Activated CD4-positive, CD25-positive, alpha-beta regulatory T cell treated with anti-CD3 and anti-CD28 coated beads, Interleukin-2, amount 50 U/mL, for 24 hours (primary cell): ENCODE measurements at places on chromosomes 11 and 22.

GRCh38 chr22:46846832-46847355, 84.4 kb downstream of the TBC1D22A start:
- ATAC-seq: no peak

- no peak for ATAC-seq
Observed at GRCh38 chr22:43883719-43884415, 7.9 kb downstream of the PNPLA5 start.

- ATAC-seq: no peak
Observed at GRCh38 chr11:16252373-16252772, 104.0 kb downstream of the SOX6 start.

DNA sequence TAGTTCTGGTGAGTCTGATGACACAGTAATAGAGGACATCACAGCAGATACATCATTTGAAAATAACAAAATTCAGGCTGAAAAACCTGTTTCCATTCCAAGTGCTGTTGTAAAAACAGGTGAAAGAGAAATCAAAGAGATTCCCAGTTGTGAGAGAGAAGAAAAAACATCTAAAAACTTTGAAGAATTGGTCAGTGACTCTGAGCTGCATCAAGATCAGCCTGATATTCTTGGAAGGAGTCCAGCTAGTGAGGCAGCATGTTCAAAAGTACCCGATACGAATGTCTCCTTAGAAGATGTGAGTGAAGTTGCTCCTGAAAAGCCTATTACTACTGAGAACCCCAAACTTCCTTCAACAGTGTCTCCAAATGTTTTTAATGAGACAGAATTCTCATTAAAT, 38.7 kb downstream of the RTN3 start:
- ATAC-seq: no peak

- no peak for ATAC-seq
Observed at GRCh38 chr22:34866495-34867131, 199.3 kb upstream of the ISX start.

- ATAC-seq: no peak
Observed at GRCh38 chr22:45455212-45455611, 41.7 kb downstream of the RIBC2 start.

DNA sequence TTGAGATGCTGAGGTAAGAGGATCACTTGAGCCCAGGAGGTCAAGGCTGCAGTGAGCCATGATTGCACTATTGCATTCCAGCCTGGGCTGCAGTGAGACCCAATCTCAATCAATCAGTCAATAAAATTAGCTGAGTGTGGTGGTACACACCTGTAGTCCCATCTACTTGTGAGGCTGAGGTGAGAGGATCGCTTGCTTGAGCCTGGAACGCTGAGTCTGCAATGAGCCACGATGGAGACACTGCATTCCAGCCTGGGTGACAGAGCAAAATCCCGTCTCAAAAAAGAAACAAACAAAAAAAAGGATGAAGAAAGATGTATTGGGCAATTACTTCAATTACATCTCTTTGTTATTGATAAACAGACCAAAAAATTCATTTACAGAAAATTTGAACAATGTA, 54.5 kb downstream of the MED15 start:
- no peak for ATAC-seq

DNA sequence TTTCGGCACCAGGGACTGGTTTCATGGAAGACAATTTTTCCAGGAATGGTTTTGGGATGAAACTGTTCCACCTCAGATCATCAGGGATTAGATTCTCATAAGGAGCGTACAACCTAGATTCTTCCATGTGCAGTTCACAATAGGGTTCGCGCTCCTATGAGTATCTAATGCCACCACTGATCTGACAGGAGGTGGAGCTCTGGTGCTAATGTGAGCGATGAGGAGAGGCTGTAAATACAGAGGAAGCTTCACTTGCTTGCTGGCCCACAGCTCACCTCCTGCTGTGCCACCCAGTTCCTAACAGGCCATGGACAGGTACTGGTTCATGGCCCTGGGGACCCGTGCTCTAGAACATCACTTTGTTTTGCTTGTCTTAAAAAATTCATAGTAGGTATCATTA, 41.8 kb upstream of the AMPD3 start:
- ATAC-seq: peak; percentile 67

DNA sequence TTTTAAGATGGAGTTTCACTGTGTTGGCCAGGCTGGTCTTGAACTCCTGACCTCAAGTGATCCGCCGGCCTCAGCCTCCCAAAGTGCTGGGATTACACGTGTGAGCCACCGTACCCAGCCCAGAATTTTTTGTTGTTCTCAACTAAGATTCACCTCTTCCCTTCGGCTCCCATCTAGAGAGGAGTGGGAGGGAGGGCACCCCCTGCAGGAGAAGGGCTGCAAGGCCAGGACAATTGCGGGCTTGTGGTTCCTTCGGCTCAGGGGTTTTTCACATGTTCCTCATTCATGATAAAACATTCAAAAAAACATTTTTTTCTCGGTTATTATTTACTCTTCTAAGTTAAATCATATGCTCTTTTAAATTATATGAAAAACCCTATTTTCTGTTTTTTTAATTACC, 201.1 kb upstream of the LRRC4C start:
- no peak for ATAC-seq

DNA sequence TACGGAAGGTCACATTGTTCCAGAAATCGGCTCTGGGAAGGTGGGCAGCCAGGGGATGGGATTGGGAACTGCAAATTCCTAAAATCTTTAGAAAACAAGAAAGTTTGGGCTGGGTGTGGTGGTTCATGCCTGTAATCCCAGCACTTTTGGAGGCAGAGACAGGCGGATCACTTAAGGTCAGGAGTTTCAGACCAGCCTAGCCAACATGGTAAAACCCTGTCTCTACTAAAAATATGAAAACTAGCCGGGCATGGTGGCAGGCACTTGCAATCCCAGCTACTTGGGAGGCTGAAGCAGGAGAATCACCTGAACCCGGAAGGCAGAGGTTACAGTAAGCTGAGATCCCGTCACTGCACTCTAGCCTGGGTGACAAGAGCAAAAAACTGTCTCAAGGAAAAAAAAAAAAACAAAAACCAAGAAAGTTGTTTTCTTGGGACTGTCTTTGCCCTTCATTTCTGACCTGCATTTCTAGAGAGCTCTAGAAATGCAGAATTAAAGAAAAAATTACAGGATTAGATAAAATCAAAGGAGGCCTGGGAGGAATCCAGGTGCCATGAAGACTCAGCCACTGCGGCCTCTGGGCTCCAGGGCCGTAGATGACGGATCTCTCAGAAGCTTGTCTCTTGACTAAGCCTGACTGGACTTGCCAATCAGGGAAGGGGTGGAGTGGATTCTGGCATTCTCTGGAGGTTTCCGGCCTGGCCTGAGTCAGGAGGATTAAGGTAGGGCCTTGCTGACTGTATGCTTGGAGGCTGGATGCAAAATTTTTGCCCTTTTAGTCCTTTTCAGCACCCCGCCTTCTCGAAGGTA, 5.3 kb upstream of the MALAT1 start:
- no peak for ATAC-seq

GRCh38 chr11:76707293-76707825, 36.8 kb upstream of the LRRC32 start:
- no peak for ATAC-seq

- no peak for ATAC-seq
Observed at GRCh38 chr11:111365722-111366559, 13.1 kb downstream of the POU2AF1 start.

DNA sequence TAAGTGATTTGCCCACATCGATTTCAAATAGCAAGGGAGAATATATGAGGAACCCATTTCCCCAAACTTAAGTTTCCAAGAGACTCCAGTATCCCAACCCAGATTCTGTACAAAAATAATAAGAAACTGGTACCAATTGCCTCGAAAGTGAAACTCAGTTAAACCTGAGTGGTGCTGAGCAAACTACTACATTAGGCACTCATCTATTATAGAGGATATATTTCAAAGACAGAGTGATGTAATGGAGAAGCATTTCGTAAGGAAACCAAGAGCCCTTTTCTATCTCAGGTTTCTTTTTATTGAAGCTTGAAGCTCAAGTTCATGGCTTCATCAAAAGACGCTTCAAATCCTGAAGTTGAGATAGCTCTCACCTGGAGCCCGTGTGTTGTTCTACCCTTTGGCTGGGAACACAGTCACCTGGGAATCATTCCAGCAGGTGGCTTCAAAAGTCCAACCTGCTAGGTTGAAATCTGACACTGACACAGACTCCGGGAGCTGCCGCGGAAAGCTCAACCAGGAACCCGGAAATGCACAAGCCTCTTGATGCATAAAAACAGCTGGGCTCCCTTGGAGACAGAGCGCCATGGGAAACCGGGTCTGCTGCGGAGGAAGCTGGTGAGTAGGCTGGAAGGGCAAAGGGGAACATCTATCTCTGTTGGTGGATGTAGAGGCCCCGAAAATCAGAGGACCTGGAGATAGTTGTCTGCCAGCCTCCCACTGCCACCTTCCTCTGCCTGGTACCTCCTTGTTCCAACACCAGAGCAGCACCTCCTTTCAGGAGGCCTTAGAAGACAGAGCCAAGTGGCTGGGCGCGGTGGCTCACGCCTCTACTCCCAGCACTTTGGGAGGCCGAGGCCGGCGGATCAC, at the start of gene C11orf52:
Gene C11orf52, plus strand, starts transcription at position 524 of the 867 bp plus-strand sequence. Its CDS starts 60 bp downstream, at position 584.
- ATAC-seq: no peak

DNA sequence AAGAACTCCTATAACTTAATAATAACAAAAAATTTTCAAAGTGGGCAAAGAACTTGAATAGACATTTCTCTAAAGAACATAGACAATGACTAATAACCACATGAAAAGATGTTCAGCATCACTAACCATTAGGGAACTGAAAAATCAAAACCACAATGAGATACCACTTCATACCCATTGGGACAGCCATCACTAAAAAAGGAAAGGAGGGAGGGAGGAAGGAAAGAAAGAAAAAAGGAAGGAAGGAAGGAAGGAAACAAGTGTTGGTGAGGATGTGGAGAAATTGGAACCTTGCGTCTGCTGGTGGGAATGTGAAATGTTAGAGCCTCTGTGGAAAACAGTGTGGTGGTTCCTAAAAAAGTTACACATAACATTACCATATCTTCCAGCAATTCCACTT, 55.8 kb downstream of the MS4A13 start:
- no peak for ATAC-seq
